ACHN (cell line): ENCODE measurements at places on chromosomes 11 and 22.
A peak's percentile ranks its signal among the peaks of the same experiment; 100 is the strongest.

DNA sequence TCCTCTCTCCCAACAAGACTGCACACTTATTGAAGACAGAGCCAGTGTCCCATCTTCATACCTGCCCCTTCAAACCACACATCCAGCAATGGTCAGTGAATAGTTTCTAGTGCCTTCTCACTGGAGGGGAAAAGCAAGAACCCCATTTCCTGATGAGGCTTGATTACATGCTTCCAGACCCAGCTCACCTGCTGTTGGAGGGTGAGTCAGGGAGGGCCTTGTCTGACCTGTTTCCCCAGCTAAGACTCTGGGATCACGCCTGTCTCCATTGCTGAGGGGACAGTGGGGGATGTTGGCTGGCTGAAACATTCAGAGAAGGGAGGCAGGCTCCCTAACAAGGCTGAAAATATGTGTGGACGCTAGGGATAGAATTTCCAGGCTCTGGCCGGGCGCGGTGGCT lies 27.5 kb upstream of the ZDHHC13 start:
- no peak for DNase-seq

DNA sequence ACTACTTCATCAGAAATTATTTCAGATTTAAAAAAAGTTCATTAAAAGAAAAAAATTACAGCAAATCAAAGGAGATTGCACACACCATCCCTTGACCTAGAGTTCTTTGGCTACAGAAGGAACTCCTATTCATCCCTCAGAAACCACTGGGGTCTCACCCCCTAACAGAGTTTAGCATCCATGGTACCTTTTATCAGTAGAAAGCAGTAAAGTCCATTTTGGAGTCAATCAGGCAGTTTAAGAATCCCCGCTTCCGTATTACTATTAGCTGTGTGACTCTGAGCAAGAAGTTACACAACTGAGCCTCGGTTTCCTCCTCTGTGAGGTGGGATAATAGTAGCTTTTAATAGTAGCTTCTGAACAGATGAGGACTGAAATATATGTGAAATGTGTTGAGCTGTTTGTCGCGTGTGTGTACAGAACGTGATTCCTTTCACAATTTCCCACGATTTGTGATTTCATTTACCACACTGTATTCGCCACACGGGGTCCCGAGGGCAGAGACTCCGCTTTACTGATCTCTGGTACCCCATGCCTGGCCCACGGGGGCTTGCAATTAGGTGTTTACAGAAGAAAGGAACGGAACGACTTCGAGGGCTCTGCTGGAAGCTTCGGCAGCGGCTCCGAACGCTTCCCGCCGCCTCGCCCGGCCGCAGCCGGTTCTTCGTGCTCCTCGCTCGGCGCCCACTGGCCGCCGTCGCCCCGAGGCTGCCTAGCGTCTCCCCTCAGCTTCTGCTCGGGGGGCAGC lies 72.5 kb upstream of the ZBED5 start:
- DNase-seq: no peak

DNA sequence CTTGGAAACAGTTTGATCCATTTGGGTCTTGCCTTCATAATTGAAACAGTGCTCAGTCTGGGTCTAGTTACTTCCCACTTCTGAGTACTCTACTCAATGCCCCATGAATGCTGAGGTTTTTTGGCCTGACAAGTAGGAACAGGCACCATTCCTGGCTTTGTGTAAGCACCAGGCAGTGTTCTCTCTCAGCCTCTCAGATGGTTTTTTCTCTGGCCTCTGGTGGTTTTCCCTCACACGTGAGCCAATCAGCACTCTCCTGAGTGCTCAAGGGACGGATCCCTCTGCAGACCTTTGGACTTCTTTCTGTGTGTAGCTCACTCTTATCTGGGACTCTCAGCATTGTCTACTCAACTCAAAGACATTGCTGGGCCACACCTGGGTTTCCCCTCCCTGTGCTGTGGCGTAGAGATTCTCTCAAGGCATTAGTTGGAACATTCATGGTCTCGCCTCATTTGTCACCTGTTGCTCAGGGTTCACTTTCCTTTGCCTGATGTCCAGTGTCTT lies 21.3 kb downstream of the SIK2 start:
- no peak for DNase-seq

DNA sequence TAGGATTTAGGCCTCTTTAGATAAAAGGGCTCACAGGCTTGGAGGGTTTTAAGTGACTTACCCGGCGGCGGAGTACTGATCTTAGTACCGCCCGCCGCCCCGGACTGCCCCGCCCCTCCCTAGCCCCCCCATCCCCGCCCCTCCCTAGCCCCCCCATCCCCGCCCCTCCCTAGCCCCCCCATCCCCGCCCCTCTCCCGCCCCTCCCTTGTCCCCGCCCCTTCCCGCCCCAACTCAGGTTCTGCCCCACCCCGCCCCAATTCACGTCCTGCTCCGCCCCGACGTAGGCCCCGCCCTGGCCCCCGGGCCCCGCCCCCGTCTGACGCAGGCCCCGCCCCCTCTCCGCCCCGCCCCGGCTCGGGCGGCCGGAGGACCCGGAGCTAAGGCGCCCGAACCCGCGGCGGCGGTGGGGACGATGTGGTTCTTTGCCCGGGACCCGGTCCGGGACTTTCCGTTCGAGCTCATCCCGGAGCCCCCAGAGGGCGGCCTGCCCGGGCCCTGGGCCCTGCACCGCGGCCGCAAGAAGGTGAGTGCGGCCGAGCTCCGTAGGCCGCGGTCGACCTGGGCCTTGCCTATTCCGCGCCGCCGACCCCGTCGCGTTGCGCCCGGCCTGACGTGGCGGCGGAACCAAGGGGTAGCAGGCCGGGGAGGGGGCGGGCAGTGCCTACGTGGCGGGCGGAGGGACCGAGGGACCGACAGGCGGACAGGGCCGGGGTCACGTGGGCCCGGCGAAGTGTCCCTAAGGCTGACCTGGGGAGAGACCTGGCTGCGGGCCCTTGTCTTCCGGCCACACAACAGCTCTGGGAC lies at the start of gene SCYL1:
SCYL1 (plus strand) TSS at position 343 of the 805 bp plus-strand sequence; CDS start at position 414, 71 bp downstream.
- peak; percentile 47 for DNase-seq

GRCh38 chr11:79637219-79637618 lies 196.4 kb upstream of the TENM4 start:
- DNase-seq: no peak

DNA sequence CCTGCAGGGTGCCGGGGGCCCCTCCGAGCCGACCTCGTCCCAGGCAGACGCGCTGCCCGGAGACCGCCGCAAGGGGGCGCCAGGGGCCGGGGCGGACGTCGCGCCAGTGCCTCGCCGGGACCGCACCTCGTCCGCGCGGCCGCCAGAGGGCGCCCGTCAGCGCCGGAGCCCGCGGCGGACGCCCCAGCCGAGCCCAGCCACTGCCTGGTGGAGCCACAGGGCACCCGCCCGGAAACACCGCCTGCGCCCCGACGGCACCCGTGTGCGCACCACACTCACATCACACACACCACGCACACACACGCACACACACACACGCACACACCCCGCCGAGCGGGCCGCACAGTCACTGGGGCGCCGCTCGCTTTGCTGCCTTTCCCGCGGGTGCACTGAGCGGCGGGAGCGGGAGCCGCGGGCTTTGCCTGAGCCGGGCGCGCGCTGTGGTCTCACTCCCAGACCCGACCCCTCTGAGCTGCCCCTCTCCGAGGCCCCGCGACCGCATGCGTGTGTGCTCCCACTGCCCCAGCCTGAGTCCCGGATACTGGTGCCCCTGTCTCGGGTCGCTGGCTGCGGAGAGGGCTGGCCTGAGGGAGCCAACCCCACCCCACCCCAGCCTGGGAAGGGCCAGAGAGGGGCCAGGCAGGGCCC lies 449.3 kb downstream of the OPCML start:
- peak; percentile 45 for DNase-seq

DNA sequence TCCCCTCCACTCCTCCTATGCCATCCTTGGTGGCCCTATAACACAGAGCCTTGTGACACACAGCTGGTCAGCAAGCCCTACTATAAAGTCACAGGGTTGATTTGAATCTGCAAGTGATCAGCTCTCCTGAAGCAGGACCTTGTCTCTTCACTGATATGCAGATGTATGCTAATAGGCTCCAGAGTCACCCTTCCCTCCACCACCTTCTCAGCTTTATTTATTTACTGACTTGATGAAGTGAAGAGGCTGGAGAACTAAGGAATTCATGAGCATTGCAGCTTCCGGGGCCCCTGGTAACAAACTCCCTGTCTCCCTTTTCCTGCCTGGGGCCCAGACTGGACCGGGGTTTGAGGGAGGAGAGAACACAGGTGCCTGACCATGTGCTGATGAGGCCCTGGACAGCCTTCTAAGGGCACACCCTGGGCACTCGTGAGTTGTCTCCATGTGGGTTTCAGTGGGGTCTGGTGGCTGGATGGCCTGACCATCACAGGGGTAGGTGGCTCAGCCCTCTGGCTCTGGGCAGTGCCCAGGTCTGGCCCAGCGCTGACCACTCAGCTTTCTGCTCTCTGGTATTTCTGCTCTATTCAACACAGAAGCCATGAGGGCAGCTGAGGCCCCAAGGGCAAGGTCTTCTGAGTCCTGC lies 307.5 kb downstream of the NTM start:
- DNase-seq: no peak

- no peak for DNase-seq
Measured at GRCh38 chr11:24348908-24349307, 147.9 kb upstream of the LUZP2 start.

- DNase-seq: peak; percentile 87
Measured at GRCh38 chr11:73982990-73983740, 522 bp upstream of the UCP2 start.

DNA sequence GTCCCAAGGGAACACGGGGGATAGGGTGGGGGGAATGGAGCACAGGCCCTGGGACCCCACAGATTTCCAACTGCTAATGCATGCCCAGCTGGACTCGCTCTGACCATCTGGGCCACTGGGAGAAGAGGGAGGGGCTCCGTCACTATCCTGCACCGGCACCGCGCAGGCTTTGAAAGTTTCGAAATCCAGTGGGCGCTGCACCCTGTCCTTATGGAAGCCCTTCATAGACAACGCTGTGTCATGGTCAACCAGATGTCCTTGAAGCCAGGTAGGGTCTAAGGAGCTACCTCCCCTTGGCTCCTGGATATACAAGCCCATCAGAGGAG lies 30.1 kb downstream of the LRRC10B start:
- no peak for DNase-seq

- DNase-seq: no peak
Measured at GRCh38 chr11:32566517-32566916, 17.1 kb upstream of the EIF3M start.

DNA sequence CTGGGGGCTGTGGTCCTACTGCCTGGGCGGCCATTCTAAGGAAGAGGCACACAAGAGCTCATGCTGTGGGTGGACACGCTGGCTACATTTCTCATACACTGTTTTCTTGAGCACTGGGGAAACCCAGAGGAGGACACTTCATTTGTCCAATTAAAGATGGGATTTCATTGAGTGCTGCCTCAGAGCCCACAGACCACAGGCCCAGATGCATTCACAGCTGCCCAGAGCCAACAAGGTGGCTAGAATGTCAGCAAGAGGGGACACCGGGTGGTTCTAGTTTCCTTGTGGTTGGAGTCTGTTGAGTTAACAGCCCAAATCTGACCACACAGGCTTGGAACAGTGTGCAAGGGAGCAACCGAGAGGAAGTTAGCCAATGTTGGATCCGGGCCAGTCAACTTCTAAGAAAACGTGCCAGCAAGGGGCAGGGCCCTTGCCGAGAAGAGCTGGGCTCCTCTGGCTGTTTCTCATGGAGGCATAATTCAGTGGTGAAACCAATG lies 35.0 kb upstream of the SORL1 start:
- peak; percentile 68 for DNase-seq

- DNase-seq: no peak
Measured at GRCh38 chr22:45454275-45454674, 40.8 kb downstream of the RIBC2 start.

- no peak for DNase-seq
Measured at GRCh38 chr11:119306373-119306890, 10.5 kb downstream of the MCAM start.

DNA sequence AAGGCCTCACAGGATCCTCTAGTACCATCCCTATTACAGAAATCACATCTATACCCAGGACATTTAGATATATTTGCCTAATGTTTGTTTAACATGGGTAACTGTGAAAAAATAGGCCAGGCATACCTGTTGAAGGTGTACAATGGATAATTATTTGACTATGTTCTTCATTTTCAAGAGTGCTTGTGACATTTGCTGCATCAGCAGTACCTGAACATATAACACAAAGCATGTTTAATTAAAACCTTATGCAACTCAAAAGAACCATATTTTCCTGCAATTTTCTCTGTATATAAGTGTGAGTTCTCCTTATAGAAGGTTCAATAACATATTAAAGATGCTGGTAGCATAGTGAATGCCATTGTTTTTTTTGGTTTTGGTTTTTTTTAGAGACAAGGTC lies 8.5 kb upstream of the CCDC34 start:
- DNase-seq: no peak

DNA sequence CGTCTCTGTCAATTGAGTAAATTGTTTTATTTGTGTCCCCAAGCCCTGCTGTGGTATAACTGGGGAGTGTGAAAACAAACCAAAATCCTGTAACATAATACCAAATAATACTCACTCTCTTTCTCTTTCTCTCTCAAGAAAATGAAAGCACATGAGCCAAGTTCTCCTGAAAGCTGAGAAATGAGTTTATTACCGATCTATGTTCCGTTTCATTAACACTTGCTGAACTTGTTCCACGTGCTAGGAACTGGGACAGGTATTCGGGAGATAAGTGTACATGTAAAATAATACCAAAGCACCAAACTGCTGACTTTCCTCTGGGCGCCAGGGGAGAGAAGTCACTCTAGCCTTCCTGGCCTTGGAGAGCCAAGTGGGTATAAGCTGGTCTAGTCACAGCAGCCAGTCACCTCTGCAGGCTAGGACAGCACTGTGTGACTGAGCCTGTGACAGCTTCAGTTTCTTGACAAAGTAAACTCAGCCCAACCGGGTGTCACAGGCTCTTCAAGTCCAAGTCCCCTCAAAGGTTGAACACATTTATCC lies 23.1 kb downstream of the CD6 start:
- no peak for DNase-seq

DNA sequence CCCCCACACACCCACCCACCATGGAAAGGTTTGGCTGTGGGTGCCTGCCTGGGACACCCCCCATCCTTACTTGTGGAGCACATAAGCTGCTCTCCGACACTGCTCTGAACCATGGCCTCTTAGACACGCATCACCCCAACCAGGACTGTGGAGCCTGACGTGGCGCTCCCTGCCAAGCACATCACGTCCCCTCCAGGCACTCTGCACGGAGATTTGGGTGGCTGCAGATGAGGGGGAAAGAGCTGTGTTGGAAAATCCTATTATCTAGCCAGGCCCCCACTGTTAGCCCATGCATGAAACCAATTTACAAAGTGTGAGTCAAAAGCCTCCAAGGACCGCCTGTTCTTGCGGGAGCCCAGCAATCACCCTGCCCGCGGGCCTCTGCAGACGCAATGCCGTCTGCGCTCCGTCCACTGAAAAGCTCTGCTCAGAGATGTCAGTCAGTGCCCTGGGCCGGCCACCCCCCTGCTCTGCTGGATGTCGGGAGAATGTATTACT lies 163.4 kb upstream of the NECTIN1 start:
- no peak for DNase-seq
